ENCODE measurements at places on chromosomes 1 and 21.

DNA sequence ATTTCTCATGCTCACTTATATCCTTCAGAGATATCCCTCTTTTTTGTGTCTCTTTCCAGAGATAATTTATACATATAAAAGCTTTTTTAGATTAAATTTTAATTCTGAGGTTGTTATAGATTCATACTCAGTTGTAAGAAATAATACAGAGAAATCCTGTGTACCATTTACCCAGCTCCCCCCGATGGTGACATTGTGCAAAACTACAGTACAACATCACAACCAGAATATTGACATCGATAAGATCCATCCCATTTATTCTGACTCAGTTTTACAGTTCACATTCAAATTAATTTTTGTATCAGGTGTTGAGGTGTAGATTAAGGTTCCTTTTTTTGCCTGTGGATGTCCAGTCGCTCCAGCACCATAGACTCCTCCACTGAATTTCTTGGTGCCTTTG lies 14.3 kb downstream of the DMRTB1 start:
- DNase-seq, result no peak

DNA sequence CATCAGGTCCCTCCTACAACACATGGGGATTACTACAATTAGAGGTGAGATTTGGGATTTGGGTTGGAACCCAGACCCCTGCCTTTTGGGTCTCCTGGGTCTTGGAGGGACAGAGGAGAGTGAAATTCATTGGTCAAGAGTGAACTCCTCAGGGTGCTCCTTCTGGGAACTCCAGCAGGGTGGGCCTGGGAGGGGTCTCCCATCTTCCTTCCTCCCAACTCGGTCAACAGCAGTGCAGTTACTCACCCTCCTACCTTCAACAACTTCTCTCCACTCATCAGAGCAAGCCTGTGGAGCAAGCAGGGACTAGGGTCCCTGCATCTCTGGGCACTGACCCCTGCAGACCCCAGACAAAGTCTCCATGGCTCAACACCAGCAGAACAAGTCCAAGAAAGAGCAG lies 89.3 kb upstream of the TMPRSS2 start:
- no peak for DNase-seq

GRCh38 chr1:65255035-65255655 lies 54.2 kb upstream of the DNAJC6 start:
- DNase-seq, result no peak

DNA sequence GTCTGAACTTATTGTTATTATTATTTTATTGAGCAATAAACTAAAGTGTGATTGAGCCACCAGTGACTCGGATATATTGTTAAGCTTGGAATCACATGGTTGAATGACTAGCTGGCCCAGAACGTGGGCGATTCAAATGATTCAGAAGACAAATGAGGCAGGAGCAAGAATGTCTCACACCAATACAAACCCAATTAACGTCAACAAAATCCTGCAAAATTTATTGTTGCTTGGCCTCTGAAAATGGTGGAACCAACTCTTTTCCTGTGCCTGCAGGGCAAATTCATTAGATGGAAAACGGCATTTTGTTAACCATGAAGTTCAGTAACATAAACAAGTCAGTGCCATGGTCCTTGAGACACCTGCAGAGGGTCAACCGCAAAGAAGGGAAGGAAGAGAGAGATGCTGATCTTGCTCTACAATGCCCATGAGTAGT lies 482.0 kb downstream of the SETD4 start:
- DNase-seq, result peak; percentile 81

DNA sequence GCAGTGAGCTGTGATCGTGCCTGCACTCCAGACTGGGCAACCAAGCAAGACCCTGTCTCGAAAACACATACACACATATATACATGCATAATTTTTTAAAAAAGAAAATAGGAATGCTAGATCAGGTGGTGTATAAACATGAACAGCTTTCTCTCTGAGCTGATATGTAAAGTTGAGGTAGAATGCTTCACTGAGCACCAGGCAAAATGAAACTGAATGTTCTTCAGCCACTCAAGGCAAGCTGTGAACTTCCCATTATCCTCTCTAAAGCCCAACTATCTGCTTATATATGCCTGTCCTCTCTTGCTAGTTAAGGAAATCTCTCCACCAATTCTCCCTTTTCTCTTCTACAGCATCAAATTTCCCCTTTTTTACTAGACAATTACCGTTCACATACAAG lies 93.0 kb downstream of the NUF2 start:
- DNase-seq, result no peak

- DNase-seq, result no peak
Measured at GRCh38 chr1:85397490-85398032, 67.4 kb downstream of the DDAH1 start.

DNA sequence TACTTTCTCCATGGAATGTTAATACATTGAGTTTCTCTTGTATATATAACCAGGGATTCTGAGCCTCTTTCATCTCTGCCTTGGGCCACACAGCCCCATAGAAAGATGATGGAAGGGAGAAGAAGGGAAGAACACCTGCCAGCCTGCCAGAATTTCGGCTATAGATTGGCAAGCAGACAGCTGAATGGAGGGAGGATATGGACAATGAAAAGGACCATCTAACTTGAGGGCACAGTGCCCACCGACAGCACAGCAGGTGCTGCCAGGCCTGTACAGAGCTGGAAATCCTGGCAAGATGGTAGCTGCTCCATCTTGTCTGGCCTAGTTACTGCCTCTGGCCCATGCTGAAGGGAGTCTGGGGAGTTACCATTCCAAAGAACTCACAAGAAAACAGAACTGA lies 244.3 kb downstream of the FGGY start:
- DNase-seq, result no peak

GRCh38 chr21:35738347-35738961 lies 321.9 kb downstream of the SETD4 start:
- DNase-seq, result no peak

All from foreskin melanocyte (primary cell).